ENCODE measurements at places on chromosomes 7 and 10.

DNA sequence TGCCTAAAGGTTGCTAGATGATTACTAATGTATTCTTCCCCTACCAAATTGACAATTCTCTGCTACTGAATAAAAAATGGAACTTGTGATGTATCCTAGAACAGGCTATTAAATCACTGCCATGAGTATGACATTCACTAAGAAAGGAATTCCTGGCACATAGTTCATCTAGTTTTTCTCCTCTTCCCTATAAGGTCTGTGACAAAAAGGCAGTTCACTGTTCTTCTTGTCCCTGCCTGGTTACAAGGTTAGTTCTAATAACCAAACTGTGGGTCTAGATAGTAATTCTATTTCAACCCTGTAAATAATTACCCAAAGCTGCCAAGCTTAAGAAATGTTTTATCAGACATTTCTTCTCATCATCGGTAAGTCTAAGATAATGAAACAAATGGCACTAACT, 245.6 kb downstream of the BICC1 start:
- no peak for DNase-seq

DNA sequence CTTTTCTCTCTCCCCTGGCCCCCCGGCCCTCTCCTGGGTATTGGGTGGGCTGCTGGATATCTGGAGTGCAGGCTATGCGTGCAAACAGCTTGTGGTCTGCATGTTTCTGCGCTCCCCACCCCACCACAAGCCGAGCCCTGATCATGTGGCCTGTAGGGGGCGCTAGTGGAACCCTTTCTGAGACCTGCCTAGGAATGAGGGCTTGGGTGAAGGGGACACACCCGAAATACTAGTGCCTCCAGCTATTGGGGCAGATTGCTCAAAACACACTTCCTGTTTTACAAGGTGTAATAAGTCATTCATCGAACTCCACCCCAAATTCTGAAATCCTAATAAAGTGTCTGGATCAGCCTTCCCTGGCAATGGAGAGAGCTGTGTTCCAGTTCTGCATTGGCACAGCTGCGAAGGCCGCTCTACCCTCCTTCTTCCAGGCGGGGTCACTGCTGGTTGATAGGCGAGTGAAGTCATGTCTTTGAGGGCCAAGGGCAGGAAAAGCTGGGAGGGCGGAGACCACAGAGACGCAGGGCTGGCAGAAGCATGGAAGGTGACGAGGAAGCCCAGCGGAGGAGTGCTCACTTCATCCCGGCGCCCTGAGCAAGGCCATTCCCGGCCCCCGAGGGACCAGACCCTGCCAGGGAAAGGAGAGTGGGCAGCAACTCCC, 19.8 kb upstream of the PRRT4 start:
- DNase-seq = no peak

- DNase-seq = no peak
Observed at GRCh38 chr7:117963264-117964197, 90.3 kb upstream of the CTTNBP2 start.

DNA sequence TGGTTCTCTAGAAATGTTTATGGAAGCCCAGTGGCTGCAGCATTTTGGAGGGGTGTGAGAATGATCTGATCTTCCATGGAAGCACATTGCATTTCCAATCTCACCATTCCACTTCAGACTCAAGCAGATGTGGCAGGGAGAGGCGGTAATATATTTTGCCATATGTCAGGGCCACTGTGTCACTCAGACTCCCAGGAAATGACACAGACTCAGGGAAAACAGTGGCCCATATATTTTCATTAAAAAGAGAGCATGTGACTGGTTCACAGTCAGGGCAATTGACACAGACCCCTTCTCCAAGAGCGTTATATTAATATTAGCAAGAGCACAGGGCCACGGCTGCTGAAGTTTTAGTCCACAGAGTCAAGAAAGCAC, 149.3 kb upstream of the NRP1 start:
- DNase-seq = no peak

GRCh38 chr7:23746629-23747028, 36.6 kb downstream of the STK31 start:
- DNase-seq = no peak

GRCh38 chr10:89632824-89633223, 12.2 kb downstream of the PANK1 start:
- DNase-seq = no peak

DNA sequence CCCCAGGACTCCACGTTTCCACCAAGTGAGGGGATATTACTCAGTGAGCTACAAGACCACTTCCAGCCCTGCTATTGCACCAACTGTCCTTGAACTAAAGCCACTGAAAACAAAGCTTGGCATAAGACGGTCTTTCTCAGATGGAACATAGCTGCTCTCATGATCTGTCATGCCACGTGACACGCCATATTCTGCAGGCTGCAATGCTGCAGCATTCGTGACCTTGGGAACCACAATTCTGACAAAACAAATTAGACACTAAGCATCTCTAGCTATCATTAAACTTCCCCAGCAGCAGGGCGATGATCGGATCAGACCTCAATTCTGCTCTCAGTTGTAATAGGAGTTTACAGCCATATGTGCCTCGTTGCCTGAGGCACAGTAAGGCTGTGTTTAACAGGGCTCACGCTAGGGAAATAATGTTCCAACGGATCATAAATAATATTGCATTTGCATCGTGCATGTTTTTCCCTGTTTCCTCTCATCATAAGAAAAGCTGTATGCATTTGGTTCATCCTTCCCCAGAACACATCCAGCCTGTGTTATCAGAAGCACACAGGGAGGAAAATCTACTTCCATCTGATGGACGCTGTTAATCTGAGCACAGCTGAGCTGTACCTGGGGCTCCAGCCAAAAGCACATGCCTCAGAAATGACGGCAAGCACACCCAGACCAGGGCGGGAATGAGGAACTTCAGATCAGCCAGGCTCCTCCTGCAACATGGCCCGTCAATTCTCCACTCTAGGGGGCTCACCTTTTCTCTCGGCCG, 38.6 kb upstream of the CNPY1 start:
- DNase-seq = no peak

- DNase-seq = no peak
Observed at GRCh38 chr10:58512491-58513187, at the start of gene BICC1. Gene BICC1, plus strand, starts transcription at chr10:58512872. Its CDS starts 272 bp downstream, at chr10:58513144.

DNA sequence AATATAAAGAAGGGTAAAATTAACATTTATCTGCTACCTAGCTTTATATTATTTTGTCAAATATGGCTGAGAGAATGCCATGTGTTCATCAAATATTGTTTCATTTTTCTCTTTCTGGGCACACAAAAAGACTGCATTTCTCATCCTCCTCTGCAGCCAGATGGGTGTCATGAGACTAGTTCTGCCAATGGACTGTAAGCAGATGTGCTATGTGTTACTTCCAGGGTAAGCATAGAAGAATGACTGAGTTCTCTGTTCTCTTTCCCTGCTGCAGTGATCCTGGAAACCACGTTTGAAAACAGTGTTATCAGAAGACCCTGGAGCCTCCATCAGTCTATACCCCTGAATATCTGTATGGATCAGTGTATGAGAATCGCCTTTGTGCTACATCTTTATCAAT, 24.1 kb upstream of the SLK start:
- no peak for DNase-seq

- DNase-seq = peak; percentile 13
Observed at GRCh38 chr7:37999673-38000072, 79.2 kb downstream of the EPDR1 start.

DNA sequence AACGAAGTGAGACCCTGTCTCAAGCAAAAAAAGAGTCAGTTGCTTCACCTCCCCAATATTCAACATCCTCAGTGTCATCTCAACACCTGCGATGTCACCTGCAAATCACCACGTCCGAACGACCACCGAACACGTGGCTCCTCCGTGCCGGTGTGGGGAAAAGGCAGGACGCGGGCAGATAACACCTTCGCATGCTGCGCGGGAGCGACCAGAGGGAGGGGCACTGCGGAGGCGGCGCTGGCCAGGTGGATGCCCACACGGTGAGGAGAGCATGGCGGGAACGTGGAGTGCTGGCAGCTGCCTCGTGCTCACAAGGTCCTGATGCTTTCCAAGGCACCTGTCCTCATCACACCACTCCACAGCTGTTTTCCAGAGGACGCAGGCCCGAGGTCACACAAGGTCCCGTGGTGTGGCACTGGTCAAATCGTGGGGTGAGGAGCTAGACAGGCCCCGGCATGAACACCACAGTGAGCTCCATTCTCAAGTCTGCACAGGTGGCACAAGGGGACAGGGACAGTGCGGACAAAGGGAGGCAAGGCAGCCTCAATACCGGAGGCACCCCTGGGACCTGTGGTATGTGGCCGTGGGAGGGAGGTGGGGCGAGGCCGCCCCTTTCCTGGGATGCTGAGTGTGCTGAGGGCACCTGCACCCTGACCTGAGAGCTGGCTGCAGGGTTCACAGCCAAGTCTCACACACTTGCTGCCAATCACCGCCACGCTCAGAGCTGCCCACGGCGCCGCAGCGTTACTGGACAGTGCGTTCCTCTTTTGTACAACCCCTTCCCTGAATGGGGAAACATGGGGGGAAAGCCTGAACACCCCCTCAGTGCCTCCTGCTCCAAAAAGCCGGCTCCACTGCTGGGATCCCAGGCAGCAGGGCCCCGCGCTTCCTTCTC, 13.0 kb downstream of the TUBGCP2 start:
- no peak for DNase-seq

GRCh38 chr10:48894911-48895802, 44.5 kb downstream of the LRRC18 start:
- DNase-seq = no peak

DNA sequence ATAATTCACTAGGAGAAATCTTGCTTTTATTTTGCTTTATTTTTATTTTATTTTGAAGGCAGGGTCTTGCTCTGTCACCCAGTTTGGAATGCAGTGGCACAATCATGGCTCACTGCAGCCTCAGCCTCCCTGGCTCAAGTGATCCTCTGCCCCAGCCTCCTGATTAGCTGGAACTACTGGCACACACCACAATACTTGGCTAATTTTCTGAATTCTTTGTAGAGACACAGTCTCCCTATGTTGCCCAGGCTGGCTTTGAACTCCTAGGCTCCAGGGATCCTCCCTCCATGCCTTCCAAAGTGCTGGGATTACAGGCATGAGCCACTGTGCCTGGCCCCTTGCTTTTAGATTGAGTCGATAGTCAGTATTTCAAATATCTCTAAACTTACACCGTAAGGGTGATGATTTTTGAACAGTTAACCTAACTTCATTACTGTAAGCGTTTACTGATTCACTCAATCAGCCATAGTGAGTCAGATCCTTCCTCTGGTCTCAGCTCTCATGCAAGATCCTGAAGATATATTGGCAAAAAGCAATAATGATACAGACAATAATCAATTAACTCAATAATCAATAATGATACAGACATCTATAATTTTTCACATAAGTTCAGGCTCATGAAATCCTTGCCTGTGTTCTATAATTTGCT, 239.5 kb downstream of the KIAA1217 start:
- no peak for DNase-seq

GRCh38 chr7:108810756-108811385, 241.2 kb downstream of the DNAJB9 start:
- DNase-seq = no peak

DNA sequence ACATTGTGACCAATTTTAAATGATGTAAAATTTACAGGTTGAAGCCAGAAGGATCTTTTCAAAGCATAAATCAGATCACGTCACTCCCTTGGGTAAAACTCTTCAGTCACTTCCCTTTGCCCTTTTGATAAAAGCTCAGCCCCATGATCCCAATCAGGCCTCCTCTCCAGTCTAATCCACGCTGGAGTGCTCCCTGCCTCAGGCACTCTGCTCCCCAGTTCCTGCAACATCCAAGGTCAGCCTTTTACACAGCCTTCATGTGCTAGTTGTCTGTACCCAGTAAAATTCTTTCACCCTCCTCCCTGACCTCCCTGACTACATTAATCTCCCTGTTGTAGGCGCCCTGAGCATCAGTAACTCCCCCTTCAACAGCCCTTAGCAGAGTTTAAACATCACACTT, 14.1 kb downstream of the ELMO1 start:
- DNase-seq = no peak

GRCh38 chr10:125163803-125164202, 3.4 kb upstream of the CTBP2 start:
- no peak for DNase-seq

DNA sequence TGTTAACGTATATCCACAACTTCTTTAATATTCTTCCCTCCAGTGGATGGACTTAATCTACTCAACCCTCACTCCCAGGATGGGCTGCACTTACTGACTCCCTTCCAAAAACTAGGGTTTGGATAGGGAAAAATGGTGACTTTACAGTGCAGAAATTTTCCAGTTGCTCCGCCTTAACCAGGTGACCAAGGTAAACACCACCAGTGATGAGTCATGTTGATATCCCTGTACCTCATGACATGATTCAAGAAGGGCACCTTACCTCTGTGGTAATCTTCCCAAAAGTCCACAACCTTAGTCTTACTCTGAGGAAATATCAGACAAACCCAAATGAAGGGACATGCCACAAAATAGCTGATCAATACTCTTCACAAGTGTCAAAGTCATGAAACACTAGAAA, 3.5 kb upstream of the GSTK1 start:
- DNase-seq = no peak

DNA sequence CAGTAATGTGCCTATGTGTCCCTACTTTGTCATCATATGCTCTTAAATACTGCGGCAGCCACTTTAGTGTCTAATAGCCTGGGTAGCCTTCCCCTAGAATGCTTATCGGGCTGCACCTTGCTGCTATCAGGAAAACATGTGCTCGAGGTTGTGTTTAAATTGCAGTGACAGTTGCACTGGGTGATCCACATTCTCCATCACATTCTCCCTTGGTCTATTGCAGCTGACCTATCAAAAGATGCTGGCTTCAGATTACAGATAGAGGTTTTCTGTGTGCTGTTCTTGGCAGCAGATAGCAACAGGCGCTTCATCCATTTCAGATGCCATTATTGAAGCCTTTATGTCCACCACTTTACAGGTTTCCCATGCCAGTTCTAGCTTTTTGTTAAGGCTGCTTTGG, 130.1 kb upstream of the MDFIC start:
- no peak for DNase-seq

- no peak for DNase-seq
Observed at GRCh38 chr7:14978687-14979086, 76.1 kb upstream of the DGKB start.

DNA sequence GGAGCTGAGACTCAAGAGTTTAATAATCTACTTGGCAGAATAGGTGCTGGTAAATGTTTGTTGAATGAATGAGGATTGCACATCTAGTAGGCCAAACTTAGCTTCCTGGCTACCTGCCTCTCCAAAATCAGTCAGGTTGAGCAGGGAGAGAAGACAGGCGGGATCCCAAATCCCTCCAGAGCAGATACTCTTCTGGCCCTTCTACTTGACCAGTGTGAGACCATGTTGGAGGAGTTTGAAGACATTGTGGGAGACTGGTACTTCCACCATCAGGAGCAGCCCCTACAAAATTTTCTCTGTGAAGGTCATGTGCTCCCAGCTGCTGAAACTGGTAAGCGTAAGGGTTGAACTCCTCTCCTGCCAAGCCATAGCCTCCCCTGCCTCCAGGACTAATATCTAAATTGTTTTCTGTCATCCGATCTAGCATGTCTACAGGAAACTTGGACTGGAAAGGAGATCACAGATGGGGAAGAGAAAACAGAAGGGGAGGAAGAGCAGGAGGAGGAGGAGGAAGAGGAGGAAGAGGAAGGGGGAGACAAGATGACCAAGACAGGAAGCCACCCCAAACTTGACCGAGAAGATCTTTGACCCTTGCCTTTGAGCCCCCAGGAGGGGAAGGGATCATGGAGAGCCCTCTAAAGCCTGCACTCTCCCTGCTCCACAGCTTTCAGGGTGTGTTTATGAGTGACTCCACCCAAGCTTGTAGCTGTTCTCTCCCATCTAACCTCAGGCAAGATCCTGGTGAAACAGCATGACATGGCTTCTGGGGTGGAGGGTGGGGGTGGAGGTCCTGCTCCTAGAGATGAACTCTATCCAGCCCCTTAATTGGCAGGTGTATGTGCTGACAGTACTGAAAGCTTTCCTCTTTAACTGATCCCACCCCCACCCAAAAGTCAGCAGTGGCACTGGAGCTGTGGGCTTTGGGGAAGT, 2.2 kb upstream of the MBLAC1 start:
- no peak for DNase-seq

GRCh38 chr7:128068785-128069184, 37.5 kb upstream of the LRRC4 start:
- no peak for DNase-seq
